ENCODE measurements at places on chromosomes 6 and 20.

- no peak for DNase-seq
Measured at GRCh38 chr20:48797275-48797825, 30.4 kb downstream of the PREX1 start.

DNA sequence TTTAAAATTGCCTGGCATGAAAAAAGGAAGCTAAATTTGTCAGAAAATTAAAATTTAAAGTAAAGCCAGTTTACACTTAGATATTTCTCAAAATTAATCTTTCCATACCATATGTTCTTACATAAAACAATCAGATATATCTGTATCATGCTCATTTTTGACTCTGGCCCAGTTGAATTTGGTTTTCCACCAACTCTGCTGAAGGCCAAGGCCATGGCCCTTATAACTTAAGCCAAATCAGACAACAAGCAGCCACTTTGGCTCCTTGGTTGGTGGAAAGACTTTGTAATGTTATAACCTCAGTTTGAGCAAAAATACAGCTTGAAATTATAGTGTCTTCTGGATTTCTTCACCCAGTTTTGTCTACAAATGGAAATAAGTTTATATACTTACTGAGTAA is 97.3 kb downstream of the CENPW start:
- DNase-seq, result no peak

DNA sequence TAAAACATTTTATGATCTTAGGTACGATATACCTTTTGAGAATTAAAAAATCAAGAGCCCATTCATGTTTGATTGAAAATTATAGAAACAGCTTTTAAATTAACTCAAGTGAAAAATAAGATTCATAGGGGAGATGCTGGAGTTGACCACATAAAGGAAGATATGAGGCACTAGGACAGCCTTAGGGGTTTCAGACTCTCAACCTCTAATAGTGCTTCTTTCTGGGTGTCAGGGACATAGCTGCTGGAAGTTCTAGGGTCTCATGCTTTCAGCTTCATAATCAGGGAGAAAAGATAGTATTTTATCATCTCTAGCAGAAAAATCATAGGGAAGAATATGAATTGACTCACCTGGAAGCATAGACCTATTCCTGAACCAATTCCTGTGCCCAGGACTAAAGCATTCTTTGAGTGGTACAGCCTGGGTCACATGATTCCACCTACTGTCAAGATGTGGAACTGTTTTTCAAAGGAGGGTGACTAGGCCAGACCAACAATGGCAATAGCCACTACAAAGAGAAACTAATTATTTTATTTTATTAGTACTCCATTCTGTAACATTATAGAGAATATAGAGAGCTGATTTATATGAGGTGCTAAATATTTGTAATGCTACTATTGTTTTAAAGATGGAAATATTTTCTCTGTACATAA is 27.8 kb upstream of the CENPW start:
- no peak for DNase-seq

- DNase-seq, result no peak
Measured at GRCh38 chr6:16575655-16576054, 185.6 kb downstream of the ATXN1 start.

GRCh38 chr20:13008761-13009681 is at the start of gene SPTLC3:
Gene SPTLC3 (plus strand): TSS chr20:13008972. CDS start chr20:13009268, 296 bp downstream.
- DNase-seq, result peak; percentile 81

GRCh38 chr6:44731485-44732095 is 344.1 kb downstream of the CDC5L start:
- DNase-seq, result no peak

DNA sequence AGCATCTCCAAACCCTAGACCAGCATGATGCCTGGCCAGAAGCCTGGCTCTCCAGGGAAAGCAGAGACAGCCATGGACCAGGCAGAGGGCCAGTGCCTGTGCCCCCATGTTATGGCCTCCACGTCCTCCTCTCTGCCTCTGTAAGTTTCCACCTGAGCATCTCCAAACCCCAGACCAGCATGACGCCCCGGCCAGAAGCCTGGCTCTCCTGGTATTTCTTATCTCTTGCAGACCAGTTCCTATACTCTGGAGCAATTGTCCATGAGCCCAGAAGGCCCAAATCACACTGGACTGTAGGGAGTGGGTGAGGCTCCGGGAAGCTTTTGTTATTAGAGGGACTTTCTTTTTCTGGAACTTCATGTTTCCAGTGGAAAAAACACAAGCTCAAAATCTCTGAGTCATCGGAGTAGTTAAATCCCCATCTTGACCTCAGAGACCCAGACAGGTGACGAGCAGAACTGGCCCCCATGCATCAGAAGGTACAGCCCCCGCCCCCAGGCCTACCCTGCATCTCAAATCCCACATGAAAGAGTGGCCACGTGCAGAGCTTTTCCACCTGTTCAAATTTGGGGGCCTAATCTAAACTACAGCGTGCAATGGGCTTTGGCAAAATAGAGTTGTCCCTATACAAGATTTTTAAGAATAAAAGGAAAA is 110.2 kb upstream of the FOXQ1 start:
- DNase-seq, result no peak

- DNase-seq, result no peak
Measured at GRCh38 chr6:131510094-131510493, 62.9 kb upstream of the ARG1 start.

GRCh38 chr6:14681699-14682487 is 564.0 kb upstream of the JARID2 start:
- no peak for DNase-seq

DNA sequence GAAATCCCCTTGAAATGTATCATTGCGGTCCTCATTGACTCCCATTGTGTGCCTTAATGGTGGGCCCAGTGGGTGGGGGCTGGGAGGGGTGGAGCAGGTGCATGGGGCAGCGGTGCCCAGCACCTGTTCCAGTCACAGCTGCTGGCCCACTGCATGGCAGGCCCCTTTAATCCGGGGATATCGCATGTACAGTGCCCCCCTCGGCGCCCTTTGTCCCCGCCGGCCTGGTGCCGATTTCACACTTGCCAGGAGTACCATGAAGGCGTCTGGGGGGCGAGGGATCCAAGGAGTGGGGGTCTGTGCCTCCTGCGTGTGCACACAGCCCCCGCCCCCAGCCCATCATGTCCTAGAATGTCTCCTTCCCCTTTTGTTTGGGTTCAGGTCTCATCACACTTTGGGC is 2.8 kb downstream of the SNAI1 start:
- no peak for DNase-seq

GRCh38 chr6:6331946-6332601 is 11.6 kb upstream of the F13A1 start:
- no peak for DNase-seq

All from Caki2 (cell line).